ENCODE measurements at places on chromosomes 7 and 10. TPM values are rescaled to one million over a fixed set of nuclear protein-coding genes. Genes with fewer than 3 reads are reported as not detected.

MUC12 gene
- 2.7 TPM for total RNA-seq

DNA sequence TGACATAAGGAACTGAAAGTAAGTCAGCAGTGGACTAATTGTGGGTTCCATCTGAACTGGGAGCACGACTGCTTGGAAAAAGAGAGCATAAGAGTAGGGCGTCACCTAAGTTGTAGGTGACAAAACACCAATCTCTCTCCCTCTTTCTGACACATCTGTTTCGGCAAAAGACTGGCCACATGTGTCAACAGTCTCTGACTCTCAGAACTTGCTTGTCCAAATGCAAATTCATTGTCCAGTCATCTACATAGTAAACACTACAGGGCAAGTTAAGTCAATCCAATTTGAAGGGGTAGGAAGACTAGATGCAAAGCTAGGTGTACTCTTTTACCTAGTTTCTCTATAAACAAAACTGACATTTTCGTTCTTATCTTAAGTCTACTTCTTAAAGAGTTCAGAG lies 87.7 kb downstream of the ZNF438 start:
- no peak for DNase-seq

- DNase-seq, result no peak
These were observed 23.1 kb downstream of the TYW1 start for GRCh38 chr7:67019562-67020390.

DNA sequence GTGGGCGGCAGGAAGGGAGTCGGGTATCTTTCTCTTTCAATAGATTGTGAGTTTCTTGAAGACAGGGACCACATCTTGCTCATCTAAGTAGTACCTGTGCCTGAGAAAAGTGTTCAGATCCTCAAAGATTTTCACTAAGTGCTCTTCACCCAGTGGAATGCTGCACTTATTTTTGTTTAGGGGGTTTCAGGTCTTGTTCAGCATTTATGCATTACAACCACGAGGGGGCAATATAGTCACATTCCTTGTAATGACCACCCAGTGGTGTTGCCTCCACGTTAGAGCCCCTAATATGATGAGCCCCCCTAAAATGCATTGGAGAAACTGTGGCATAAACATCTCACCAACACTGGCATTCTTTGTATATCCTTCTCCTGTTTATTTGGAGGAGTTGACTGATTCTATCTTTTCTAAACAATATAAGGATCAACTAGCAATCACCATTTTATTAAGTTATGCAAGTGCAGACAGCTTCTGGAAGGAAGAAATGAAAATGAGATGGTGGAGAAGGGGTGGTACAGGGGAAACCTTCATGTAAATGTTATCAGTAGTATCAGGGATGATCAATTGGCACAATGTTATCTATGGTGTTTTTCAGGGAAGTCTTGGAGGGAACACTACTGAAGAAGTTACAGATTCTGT lies 3.1 kb upstream of the PAPSS2 start:
- DNase-seq, result no peak

DNA sequence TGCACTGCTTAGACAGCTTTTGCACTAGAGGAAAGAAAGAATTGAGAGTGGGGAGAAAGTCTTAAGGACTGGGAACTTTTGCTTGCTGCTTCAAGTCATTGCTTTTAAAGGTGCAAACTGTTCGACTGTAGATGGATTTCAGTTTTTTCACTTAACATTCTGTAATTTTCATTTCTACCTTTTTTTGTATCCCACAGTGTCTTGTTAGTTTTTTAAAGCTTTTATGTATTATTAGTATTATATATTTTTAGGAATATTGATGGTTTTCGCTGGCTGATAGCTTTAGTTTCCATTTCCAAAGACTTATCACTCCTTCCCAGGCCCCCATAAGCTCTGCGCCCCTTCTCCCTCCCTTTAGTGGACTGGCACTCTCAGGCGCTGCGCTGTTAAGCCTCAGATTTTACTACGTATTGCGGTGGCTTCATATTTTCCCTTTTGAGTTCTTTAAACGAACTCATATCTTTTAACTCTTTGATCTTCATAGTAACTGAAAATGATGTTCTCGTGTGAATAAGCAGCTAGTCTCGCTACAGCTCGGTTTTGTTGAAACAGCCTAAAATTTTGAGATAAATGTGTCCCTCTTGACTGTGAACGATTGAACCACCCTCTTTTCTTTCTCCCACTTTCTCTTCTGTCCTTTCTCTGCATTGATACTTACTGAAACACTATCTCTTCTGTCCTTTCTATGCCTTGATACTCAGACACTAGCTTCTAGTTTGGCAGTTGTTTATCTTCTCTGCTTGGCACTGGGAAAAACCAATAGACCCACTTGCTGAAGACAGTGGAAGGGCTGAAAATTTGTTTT lies 2.5 kb upstream of the ETV1 start:
- no peak for DNase-seq

- no peak for DNase-seq
These were observed 233.6 kb upstream of the BMPER start for GRCh38 chr7:33671531-33672262.

GRCh38 chr7:17060051-17060450 lies 178.3 kb upstream of the AGR3 start:
- DNase-seq, result no peak

All from vagina (tissue), 2 donors.